ENCODE measurements at places on chromosomes 7 and 10.
A peak's percentile ranks its signal among the peaks of the same experiment; 100 is the strongest.

- no peak for DNase-seq
These were observed 216.6 kb upstream of the FZD1 start for GRCh38 chr7:91047636-91048035.

DNA sequence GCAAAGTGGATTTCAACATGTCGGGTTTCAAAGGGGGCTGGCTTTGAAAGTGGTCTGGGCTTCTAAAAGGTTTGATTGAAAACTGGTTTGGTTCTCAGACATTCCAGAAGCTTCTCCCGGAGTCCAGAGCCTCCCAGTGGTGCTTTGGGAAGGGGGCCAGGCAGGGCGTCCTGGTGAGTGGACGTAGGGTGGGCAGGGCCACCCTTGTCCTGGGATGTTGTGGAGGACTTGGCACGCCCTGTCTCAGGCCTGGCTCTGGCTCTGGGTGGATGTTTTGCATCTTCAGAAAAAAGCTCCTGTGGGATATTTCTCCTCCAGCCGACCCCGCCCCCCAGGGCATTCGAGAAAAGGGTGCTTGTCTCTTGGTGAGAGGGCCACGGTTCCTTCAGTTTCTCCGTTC, 31.2 kb downstream of the GRIFIN start:
- DNase-seq = no peak

GRCh38 chr10:42734536-42734935, 48.1 kb upstream of the BMS1 start:
- DNase-seq = no peak

DNA sequence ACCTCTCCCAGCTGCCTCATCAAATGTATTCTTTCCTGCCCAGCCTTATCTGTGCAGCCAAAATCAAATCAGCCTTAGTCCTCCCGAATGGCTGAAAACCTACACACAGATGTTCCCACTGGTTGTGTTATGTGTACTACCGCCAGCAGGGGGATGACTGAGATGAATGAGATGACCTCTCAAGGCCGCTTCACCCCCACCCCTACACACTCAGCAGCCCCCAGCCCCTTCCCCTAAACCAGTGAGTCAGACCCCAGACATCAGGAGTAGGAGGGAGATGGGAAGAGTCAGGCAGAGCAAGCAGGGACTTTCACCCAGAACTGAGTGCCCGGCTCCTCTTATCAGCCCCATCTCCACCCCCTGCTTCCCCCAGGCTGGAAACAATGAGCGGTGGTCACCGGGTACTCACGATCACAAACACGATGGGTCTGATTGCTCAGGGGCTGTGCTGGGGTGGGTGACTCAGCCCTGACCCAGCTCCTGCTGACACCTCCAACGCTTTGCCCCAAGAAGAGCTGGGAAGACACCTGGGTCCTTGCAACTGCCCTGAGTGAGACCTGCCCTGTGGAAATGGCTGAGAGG, 6.5 kb upstream of the C10orf105 start:
- no peak for DNase-seq

DNA sequence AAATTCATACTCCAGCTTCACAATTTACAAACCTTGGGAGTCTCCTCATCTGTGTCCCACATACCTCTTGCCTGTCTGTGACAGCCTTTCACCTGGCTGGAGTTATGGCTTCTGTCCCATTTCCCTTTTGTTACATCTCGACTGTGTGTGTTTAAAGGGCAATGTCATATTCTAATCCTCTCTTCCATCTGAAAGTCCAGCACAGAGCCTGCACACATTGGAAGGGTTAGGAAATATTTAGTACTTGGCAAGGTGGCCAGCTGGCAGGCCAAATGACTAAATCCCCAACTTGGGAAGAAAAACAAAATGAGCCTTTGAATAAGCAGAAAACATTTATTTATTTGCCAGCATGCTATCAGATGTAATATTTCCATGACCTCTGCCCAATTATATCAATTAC, 120.1 kb upstream of the STK17A start:
- DNase-seq = no peak

DNA sequence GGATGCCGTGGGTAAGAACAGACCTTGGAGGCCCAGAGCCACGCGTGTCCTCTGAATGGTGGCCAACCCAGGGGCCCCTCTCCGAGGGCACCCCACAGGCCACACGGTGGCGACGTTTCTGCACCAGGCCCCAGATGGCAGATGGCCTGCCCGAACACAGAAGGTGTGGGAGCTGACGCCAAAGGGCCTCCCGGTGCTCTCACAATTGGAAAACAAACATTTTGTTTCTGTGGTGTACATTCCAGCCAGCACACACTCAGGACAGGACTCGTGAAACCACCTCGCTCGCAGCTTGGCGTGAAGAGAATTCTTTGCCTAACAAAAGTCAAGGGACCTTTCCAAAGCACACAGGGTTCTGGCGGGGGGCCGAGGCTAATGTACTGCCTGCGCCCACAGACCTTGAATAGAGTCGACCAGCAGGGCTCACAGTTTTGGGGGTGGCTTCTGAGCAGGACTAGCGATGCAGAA, 112.1 kb downstream of the FAM53B start:
- no peak for DNase-seq

DNA sequence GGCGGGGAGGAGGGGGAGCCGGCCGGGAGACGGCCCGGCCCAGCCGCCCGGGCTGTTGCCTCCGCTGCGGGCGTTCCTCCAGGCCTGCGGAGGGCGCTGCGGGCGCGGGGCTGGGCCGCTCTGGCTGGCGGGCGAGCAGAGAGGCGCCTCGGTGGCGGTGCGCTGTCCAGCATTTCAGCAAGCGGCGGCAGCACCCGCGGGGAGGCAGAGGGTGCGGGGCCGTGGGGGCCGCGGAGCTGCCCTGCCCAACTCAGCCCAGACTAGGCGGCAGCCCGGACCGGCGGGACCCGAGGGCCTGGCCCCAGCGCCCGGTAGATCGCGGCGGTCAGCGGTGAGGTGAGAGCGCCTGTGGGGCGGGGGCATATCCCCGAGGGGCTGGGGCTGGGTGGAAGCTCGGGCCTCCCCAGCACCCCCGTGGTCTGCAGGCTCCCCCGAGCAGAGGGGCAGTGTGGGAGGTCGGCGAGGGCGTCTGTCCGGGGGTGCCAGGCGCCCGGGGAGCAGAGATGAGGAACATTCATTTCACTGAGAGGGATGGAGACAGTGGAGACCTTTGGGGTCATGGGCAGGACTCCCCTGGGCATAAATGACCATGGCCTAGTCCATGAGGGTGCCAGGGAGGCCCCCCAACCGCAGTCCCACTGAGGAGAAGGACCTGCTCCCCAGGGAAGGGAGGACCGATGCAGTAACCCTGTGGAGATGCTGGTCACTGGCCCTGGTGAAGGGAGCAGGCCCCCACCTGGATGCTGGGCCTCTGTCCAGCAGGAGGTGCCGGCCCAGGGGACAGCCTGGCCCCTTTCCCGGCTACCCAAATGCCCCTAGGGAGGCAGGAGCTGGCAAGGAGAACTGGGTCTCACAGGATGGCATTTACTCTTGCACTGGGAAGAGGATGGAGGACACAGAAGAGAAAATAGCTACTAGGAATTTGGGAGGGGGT, at the start of gene SRRM3:
SRRM3 (plus strand) TSS at position 165 of the 934 bp plus-strand sequence. CDS start 33,171 bp downstream, outside the sequence.
- peak; percentile 86 for DNase-seq

- peak; percentile 4 for DNase-seq
These were observed 236.8 kb downstream of the FRMD4A start for GRCh38 chr10:14093730-14094484.

DNA sequence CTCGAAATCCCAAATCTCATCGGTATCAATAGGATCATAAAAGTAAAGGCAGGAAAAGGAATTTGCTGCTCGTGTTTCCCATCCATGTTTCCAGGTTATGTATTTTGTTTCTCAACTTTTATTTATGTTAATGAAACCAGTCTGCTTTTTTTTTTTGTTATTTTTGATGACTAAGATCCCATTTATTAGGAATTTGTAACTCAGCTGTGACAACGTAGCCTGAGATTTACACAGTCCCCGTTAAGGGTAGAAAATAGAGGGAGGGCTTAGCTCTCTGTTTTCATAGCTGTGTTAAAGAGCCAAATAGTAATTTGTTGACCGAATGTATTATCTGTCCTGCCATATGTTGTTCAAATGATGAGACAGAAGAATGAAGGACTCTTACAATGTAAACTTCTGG, 164.0 kb downstream of the MGMT start:
- DNase-seq = no peak

DNA sequence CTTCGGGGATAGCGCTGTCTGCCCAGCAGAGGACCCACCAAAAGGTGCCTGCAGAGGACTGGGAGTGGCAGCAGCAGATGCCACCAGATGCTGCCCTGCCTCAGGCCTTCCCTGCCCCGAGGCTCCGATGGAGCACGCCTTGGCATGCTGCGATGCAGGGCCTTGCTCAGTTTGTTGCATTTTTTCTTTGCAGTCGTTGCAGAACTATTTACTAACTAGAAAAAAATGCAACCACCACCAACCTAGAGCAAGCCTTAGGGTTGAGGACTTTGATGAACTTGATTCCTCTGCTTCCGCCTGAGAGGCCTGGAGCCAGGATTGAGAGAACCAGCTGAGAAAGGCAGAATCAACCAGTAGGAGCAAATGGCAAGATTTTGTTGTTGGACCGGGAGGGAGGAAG, 585.6 kb upstream of the MKI67 start:
- DNase-seq = no peak

GRCh38 chr10:22795546-22795945, 81.2 kb upstream of the PIP4K2A start:
- no peak for DNase-seq

DNA sequence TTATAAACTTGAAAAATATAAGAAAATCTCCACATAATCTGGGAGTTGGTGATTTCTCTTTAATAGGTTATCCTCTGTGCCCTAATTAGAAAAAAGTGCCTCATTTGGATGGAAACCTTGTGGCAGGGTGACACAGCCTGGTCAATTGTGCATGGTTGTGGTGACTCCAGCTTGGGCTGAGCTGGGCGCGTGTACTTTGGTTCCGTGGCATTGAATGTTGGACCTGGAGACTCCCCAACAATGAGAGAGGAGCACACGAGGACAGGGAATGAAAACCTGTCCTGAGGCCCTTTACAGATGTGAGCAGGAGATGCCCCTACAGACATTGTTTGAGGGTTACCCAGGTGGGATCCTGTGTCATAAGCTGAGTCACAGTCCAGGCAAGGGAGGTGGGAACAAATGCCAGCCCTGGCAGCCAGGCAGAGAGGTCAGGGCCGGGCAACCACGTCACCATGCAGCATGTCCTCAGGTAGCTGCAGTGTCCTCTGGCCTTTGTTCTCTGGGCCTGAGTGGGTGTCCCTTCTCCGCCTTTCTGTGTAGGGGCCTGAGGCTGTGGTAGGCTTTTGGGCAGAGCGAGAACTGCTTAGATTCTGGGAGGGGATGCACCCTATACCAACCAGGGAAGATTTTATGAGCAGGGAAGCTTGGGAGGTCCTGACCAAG, 147.4 kb upstream of the TBX20 start:
- DNase-seq = no peak

DNA sequence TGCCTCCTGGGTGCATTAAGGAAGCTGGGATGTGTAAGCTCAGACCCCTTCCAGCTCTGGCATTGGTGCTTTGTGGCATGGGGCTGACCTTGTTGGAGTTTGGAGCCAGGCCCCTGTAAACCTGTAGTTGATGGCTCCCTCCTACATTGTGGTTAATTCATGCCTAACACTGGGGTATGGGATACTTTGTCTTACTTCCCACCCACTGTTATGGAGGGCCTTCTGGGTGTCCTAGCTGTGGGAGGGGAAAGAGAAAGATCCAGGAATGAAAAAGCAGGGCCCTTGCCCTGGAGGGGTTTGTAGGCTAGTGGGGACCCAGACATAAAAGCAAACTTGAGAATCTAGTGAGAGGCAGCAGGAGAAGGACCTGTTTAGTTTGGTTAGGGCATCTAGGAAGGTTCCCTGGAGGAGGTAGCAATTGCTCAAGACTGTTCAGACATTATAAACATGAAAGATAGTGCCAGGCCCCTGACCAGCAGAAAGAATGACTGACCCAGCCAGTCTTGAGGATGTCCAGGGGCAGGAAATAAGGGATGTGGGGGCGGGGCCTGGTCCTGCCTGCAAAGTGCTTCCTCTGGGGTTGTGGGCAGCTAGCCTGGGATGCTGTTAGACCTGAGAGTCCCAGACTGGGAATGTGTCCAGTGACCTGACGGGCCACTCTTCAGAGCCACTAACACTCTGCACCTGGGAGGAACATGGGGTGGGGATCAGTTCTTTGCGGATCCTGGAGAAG, 6.6 kb downstream of the ADAMTS14 start:
- no peak for DNase-seq

DNA sequence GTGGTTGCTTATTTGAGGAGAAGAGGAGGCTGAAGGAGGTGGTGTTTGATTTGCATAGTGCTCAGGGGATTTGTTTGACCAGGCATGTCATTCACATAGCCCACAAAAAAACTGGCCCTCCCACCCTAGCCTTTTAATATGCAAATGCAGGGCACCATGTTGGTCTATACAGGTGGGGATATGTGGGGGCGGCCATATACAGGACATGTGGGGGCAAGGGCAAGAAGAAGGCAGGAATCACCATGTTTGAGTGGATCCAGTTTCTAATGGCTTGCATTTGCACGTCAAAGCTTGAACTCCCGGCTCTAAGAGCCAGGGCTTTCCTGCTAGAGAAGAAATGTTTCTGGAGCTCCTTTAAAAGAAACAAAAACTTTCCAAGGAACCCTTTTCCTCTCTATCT, 541.0 kb downstream of the ZWINT start:
- DNase-seq = no peak

DNA sequence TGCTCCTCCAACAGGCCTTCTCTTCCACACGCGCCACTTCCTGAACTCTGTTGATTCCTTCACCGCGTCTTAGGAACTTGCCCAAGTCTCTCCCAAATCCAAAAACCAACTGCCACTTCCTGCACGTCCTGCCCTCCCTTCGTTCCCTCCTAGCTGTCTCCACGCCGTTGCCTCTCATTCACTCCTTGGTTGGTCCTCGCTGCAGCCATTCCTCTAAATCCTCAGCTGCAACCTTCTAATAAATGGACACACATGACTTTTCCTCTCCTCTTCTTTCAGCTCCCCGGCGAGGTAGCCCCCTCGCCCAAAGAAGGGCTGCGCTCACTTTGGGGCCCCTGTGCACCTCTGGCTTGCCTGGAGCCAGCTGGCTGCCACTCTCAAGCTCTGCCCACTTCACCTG, 110.2 kb downstream of the XRCC2 start:
- no peak for DNase-seq

DNA sequence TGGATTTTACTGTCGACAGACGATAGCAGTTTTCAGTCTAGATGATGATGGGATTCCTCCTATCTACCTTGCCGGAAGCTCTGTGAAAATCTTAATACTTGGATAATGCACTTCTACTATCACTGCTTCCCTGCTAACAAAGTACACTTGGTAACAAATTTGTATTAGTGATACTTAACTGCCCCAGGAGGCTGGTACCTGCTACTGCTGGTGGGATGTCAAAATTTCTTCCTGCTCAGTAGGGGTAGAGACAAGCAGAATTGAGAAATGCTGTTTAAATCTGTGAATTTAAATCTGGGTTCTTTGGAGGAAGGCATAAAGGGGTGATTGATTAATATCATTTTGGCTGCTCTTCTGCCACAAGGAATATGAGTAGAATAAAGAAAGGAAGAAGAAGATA, 99.8 kb upstream of the STRIP2 start:
- DNase-seq = no peak

- DNase-seq = no peak
These were observed 129.7 kb downstream of the PLCE1 start for GRCh38 chr10:94123258-94123995.

GRCh38 chr7:130914554-130915294, 180.7 kb upstream of the KLF14 start:
- DNase-seq = no peak
